ENCODE measurements at places on chromosomes 16 and 17.

- no peak for DNase-seq
Measured at GRCh38 chr16:89491238-89491869, 993 bp upstream of the ANKRD11 start.

DNA sequence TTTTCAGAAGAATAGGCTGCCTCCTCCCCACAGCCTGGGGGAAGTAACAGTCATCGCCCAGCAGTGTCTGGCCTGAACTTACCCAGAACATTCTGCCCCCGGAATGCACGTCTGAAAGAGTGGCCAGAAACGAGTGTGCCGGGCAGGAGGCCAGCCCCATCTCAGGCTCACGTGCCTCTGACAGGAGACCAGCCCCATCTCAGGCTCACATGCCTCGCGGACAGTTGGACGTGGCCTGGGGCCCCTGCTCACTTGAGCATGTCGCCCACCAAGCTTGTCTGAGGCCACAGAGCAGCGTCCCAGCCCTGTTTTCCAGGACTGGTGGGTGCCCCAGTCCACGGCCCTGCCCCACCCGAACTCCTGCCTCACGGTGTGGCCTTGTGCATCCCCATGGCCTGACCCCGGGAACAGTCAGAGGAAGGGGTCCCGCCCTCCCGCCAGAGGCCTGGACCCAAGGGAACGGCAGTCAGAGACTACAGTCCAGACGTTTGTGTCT, 16.3 kb upstream of the CDH15 start:
- no peak for DNase-seq

- no peak for DNase-seq
Measured at GRCh38 chr17:40075942-40076498, 13.3 kb downstream of the THRA start.

DNA sequence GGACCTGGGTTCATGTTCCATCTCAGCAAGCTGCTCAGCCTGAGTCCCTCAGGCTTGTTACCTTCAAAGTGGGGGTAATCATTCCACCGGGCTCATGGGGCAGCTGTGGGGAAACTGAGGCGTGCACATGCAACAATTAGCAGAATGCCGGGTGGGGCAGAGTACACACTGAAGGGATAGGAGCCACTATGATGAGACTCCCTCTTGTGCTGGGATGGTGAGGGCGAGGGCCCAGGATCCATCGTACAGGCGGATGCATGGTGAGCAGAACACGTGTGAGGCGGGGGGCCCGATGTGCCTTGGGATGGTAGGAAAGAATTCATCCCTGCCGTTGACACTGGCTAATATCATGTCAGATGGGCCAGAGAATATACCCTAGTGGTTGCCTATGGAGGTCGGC, 25.5 kb upstream of the MAP3K14 start:
- DNase-seq, result no peak

- DNase-seq, result peak; percentile 31
Measured at GRCh38 chr17:77899498-77899897, 59.0 kb upstream of the TNRC6C start.

DNA sequence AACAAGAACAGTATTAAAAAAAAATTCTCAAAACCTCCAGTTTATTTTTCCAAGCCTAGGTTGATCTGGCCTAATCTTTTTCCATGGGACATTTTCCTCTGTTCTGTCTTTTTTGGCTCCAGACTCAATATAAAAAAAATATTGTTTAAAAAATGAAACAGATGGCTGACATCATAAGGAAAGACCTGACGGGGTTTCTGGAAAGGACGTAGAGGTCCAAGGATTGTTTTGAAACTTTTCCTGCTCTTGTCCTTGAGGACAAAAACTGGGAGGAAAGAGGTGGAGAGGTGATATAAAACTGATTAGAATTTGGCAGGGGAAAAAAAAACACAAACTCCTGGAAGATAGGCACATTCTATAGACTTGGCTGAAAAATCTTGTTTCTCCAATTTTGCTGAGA, 211.4 kb upstream of the CDH11 start:
- no peak for DNase-seq

DNA sequence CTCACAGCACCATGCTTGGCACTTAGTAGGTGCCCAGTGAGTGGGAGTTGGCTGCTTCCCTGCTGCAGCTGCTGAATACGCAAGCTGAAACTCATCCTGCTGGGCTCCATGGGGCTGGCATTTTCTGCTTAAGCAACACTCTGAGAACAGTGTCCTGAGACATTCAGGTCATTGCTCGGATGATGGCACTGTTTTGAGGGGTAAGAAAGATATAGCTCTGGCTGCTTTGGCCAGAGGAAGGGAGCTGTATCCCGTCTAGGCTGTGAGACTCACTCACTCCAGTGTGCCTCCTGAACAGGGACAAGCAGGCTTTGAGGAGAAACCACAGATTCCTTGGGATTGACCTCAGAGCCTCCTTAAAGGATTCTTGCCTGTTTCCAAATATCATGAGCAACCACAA, 120.5 kb downstream of the CLEC16A start:
- no peak for DNase-seq

- DNase-seq, result no peak
Measured at GRCh38 chr17:57338257-57338914, 82.1 kb downstream of the MSI2 start.

DNA sequence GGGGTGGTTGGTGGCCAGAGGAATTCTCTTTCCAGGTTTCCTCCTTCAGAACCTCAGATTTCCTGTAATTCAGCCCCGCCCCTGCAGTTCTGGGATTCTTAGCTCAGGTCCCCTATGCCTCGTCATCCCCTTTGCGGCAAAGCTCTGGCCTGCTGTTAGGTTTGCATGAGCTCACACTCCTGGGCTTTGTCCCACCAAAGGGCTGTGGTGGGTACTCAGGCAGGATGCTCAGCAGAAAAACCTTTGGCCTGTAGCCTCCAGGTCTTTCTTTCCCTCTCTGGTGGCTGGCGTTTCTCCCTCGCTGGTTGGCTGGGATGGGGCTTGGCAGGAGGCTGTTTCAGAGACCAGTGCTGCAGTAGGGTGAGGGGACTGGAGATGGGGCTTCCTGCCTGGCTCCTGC, 9.6 kb upstream of the PLEKHG4 start:
- no peak for DNase-seq

DNA sequence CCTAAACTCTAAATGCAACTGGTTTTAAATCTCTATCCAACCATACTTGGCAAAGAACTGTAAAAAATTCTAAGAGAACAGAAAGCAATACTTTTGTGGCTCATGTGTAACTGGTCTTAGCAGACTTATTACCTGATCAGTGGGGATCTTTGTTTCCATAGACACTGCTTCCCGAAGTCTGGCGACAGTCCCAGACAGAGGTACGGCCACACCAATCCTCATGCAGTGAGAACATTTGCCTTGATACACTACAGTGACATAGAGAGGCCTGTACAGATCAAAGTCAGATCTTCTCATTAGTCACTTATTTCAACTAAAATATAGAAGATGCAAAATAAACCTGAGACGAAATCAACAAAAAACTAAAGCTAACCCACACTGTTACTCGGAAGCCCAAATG, 43.9 kb downstream of the USP31 start:
- DNase-seq, result no peak

DNA sequence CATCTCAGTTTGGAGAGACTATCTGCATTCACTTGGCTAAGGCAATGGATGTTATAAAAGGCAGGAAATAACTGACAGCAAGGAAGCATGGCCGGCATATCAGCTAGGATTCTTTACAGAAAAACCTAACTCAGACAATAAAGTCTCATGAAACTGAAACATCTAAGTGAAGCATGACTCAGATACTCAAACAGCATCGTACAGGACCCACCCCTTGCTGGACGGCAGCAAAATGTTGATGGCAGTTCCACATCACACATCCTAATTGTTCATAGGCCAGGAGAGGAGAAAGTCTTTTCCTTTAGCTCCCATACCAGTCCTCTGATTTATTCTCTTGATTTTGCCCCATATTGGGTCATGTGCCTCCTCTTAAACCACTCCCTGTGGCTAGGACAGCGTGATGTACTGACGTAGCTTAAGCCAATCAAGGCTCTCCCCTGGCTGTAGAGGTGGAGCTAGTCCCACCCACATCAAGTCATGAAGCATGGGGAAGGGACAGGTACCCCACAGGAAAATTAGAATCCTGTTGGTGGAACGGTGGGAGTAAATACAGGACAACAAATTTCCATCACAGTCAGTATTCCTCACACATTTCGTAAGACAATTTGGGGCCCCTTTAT, 178.9 kb downstream of the IRX3 start:
- no peak for DNase-seq

- DNase-seq, result no peak
Measured at GRCh38 chr17:59416184-59416583, 84.7 kb downstream of the YPEL2 start.

GRCh38 chr16:2819179-2819938, 2.3 kb downstream of the PRSS21 start:
- DNase-seq, result no peak

DNA sequence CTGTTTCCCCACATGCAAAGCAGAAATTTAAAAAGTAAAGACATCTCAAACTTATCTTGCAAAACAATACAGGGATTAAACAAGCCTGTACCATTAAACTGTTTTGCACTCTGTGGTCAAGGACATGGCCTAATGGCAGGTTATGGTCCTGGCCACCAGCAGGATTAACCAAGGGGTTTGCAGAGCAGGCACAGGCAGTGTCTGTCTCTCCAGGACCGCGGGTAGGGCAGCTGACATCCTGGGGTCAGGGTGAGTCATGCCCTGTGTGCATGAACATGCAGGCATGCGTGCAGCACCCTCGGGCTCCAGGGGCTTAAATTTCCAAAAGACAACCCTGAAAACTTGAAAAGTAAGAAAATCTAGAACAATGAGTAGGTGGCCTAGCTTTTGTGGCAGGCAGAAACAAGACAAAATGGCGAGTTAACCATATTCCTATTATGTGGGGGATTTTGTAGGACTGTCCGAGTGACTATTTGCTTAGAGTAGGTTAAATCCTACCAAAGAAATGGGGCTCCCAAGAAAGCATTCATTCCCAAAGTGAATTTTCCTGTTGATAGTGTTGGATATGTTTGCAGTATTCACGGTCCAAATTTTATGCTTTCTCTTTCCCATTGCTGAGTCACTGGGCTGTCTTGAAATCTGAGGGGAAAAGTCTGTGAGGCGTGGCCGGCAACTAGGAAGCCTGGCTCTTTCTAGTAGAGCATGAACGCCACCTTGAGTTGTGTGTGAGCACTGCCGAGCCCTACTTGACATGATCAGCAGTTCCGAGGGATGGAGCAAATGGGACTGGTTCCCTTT, 158.4 kb upstream of the FAM20A start:
- peak; percentile 29 for DNase-seq

- DNase-seq, result no peak
Measured at GRCh38 chr16:55605754-55606336, 39.4 kb downstream of the CAPNS2 start.

GRCh38 chr16:78105517-78105916, 6.1 kb downstream of the WWOX start:
- DNase-seq, result no peak

DNA sequence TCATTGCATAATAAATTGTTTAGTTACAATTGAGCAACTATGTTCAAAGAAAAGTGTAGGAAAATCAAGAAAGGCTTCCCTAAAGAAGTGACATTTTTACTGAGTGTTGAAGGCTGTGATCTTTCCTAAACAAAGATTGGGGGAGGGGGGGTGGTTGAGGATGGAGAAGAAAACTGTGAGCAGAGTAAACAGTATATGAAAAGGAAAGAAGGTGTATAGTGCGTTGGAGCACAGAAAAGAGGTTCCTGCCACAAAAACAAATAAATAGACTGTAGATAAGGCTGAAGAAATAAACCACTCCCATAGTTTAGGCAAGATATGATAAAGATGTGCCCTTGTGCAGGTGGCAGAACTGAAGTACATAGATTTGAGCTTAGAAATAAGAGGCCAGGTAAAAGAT, 8.5 kb downstream of the ABCA10 start:
- no peak for DNase-seq

GRCh38 chr16:83619381-83620150, 188.2 kb upstream of the HSBP1 start:
- no peak for DNase-seq

DNA sequence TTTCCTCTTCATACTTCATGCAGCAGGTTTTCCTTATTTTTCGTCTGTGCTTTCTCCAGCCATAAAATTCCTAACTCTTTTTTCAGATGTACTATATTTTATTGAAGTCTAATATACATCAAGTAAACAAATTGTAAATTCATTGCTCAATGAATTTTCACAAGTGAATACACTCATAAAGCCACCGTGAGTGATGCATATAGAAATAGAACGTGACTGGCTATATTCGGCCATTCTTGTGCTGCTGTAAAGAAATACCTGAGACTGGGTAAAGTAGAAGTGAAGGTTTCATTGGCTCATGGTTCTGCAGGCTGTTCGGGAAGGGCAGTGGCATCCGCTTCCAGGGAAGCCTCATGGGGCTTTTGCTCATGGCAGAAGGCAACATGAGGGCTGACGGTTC, 868.4 kb upstream of the EEF2KMT start:
- DNase-seq, result no peak

GRCh38 chr17:68603027-68603426, 1.9 kb upstream of the FAM20A start:
- no peak for DNase-seq

- DNase-seq, result no peak
Measured at GRCh38 chr16:54268766-54269165, 17.8 kb downstream of the IRX3 start.

DNA sequence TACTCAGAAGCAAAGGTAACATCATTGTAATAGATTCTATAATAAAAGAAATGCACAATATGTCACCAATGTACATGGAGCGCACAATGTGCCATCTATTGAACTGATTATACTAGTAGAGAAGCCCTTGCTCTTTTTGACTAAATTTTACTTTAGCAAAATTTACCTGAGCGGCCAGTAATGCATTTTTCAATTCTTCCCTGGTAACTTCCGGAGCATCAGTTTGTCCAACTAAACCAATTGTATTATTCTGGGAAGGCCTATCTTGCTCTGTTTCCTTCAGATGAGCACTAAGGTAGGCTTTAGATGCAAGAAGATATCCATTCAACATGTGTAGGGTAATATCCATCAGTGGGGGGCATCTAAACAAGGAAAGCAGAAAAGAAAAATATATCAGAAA, 8.8 kb upstream of the BRIP1 start:
- no peak for DNase-seq

DNA sequence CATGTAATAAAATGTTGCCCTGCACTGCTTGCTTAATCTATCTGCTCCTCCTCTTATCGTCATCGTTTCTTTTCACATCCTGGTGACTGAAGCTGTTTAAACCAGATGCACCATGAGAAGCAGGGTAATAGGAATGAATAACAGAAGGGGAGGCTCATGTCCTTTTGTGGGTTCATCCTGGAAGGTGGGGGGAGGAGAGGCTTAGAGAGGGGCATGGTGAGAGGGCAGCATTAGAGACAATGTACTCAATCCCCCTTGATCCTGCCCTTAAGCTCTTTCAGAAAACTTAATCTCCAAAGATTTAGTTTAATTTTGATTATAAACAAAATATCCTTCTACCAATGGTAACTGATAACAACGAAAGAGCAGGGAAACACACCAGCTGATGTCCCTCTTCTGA, 248.5 kb downstream of the CA10 start:
- DNase-seq, result no peak

Data from C1 segment of cervical spinal cord (tissue), 14 donors.